Osteocyte (in vitro differentiated cells): ENCODE measurements at places on chromosomes 6 and 20. TPM values are rescaled to one million over a fixed set of nuclear protein-coding genes. Genes with fewer than 3 reads are reported as not detected.

Gene NOX3
- total RNA-seq, result not detected in 2 replicates

Gene BANF2
- not detected in 2 replicates for total RNA-seq

DNA sequence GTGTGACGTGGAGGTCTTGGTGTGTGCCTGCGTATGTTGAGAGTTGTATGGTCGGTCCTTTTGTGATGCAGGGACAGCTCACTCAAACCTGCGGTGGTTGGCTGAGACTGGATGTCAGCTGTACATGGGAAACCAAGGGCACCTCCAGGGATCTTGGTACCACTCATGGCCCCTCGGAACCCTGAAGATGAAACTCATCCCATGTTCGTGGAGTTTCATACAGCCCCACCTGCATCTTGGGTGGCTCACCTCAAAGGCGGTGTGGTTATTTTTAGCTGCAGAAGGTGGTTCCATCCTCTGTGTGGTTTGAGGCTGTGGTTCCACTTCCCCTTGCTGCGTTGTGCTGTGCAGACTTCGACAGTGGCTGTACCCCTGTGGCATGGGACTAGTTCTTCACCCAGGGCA lies 52.6 kb upstream of the SLC22A1 start:
- no peak overlapping the region for H3K27ac ChIP-seq
- H3K4me3 ChIP-seq, result no peak overlapping the region
- peaks cover 71% of the 10 kb centered on the region for H3K36me3 ChIP-seq
- DNase-seq, result no peak
- no peaks in the 10 kb centered on the region for H3K4me1 ChIP-seq
- H3K27me3 ChIP-seq, result no peaks in the 10 kb centered on the region

DNA sequence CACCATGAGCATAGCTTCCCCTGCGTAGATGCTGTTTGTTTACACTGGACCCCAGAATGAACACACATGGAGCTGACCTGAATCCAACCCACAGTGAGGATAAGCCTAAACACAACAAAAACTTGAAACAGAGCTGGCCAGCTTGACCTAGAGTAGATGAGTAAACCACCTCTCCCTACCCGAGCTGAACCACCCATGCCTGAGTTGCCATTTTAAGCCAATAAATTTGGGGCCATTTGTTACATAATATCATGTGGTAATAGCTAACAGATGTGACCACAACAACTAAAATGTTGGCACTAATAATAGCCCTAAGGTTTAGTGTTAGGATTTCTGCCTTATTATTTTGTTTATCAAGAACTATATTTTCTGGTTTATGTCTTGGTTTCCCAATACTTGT lies 103.2 kb upstream of the GRIK2 start:
- H3K27me3 ChIP-seq, result no peaks in the 10 kb centered on the region
- no peak for DNase-seq
- no peaks in the 10 kb centered on the region for H3K36me3 ChIP-seq
- no peak overlapping the region for H3K4me3 ChIP-seq
- no peaks in the 10 kb centered on the region for H3K4me1 ChIP-seq
- no peak overlapping the region for H3K27ac ChIP-seq
